ENCODE measurements at places on chromosomes 3 and 15.
A peak's percentile ranks its signal among the peaks of the same experiment; 100 is the strongest.

- no peak for DNase-seq
Observed at GRCh38 chr3:19213603-19214220, 65.4 kb downstream of the KCNH8 start.

GRCh38 chr3:47394881-47395280, 14.1 kb downstream of the PTPN23 start:
- no peak for DNase-seq

DNA sequence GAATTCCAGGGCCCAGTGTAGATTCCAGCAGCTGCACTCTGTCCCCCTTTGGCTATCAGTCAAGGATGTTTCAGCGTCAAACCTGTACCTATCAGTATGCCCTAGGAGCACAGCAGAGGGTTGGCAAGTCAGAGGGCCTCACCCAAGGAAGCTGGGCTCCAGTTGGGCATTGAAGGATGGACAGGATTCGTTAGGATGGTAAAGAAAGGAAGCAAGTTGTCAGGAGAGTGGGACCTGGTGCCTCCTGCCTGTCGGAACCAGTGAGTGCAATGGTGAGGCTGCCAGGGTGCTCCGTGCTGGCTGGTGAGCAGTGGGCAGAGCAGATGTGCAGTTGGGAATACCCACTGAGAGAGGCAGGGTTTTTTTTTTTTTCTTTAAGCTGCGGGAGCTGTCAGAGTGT, 157.2 kb downstream of the CHDH start:
- no peak for DNase-seq

- no peak for DNase-seq
Observed at GRCh38 chr3:61299343-61300005, 48.2 kb upstream of the FHIT start.

- no peak for DNase-seq
Observed at GRCh38 chr3:13711911-13712650, 163.2 kb downstream of the FBLN2 start.

DNA sequence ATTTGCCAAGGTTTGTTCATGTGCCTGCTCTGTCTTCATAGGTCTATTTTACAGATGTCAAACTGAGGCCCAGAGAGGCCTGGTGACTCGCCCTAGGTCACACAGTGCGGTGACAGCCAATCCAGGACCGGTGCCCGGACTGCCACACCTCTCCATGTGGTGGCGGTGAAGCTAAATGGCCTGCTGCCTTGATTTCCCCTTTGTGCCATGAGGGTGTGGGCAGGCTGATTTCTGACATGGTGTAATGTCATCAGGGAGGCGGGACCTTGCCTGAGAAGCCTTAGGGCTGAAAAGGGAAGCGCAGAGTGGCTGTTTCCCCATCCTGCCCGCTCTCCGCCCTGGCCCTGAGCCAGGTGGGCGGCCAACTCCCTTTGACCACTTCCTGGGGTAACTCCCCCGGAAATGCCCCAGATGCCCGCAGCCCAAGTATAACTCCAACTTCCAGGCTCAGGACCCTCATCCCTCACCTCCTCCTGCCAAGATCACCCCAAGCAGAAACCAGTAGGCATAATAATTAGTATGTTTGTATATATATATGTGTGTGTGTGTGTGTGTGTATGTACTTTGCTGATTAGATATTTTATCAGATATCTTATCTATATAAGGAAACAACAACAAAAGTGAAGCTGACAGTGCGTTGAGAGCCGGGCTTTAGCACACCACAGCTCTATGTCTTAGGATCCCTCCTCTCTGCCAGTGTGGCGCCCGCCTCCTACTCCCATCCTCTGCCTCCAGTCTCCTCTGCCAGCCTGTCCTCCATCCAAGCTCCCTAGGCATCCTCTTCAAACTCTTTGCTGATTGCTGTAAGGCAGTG, 63.9 kb downstream of the IQSEC1 start:
- no peak for DNase-seq

GRCh38 chr3:76500746-76501275, 539.1 kb upstream of the ROBO2 start:
- DNase-seq: peak; percentile 29

Data from fibroblast of skin of abdomen (primary cell).